Stimulated activated CD4-positive, alpha-beta T cell treated with anti-CD3 and anti-CD28 coated beads, TNF-alpha, amount 100 ng/mL, for 24 hours (primary cell): ENCODE measurements at places on chromosomes 1 and 21.

- no peak for DNase-seq
Measured at GRCh38 chr1:241440904-241441303, 78.7 kb downstream of the FH start.

- DNase-seq, result no peak
Measured at GRCh38 chr1:80659161-80659560, 1141.6 kb upstream of the ADGRL2 start.

DNA sequence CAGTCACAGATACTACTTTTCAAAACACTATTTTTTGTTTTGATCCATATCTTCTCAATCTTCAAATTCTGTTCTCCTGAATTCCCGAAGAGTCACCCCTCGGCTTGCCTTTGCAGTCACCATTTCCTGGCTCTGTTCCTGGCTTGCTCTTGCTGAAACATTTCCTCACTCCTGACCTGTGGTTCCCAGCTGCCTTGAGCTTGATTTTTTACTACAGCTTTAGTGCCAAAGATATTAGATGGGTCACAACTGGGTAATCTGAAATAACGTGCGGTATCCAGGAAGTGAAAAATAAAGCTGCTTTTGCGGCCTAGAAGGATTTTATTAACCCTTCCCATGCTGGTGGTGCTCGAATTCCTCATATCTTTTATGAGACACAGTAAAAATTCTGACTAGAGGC is 318.8 kb downstream of the PCP4 start:
- DNase-seq, result no peak

GRCh38 chr1:7726623-7727022 is 44.5 kb upstream of the VAMP3 start:
- DNase-seq, result no peak

DNA sequence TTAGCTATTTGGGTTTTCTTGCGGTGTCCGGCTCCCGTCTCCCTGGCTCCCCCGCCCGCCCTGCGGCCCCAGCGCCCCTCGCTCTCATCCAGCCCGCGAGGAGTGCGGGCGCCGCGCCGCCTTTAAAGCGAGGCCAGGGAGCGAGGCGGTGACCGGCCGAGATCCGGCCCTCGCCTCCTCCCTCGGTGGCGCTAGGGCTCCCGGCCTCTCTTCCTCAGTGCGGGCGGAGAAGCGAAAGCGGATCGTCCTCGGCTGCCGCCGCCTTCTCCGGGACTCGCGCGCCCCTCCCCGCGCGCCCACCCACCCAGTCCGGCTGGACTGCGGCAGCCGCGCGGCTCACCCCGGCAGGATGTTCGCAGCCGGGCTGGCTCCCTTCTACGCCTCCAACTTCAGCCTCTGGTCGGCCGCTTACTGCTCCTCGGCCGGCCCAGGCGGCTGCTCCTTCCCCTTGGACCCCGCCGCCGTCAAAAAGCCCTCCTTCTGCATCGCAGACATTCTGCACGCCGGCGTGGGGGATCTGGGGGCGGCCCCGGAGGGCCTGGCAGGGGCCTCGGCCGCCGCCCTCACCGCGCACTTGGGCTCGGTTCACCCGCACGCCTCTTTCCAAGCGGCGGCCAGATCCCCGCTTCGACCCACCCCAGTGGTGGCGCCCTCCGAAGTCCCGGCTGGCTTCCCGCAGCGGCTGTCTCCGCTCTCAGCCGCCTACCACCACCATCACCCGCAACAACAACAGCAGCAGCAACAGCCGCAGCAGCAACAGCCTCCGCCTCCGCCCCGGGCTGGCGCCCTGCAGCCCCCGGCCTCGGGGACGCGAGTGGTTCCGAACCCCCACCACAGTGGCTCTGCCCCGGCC is 492 bp downstream of the HLX start:
- DNase-seq, result no peak
